ENCODE measurements at places on chromosomes 6 and 20.
A peak's percentile ranks its signal among the peaks of the same experiment; 100 is the strongest.

GRCh38 chr20:53202777-53203176, 230.6 kb downstream of the TSHZ2 start:
- DNase-seq = no peak

DNA sequence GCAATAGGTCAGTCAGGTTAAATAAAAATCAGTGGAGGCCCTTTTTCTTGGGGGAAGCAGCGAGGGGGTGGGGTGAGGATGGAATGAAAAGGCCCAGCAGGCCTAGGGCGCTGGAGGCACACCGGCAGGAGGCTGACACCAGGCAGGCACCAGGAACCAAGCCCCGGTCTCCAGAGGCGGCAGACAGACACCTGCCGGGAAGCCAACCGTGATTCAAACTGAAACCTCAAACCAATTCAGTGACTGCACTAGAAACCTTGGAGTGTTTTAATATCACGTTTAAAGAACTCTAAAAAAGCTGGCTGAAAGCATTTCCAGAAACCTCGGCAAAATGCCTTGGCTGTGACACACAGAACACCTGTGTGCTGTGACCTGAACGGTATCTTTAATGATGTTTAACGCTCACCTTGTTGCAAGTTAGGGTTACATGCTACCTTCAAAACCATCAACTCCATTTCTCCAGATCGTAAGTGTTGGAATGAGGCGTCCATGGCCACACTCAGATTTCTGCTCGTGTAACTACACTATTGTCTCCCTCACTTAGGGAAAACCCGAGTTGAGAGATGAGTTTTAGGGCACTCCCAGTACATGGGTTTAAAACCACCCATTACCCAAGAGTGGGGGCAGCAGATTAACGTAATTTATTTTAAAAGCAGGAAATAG, 27.2 kb downstream of the DIDO1 start:
- DNase-seq = no peak

- DNase-seq = no peak
Measured at GRCh38 chr20:4509825-4510522, 211.7 kb upstream of the PRND start.

- no peak for DNase-seq
Measured at GRCh38 chr6:110629153-110629552, 152.7 kb upstream of the SLC22A16 start.

- peak; percentile 49 for DNase-seq
Measured at GRCh38 chr6:138161338-138162110, at the start of gene ARFGEF3. TSS of gene ARFGEF3 (plus strand) at chr6:138161939. CDS start at chr6:138162087, 148 bp downstream.

DNA sequence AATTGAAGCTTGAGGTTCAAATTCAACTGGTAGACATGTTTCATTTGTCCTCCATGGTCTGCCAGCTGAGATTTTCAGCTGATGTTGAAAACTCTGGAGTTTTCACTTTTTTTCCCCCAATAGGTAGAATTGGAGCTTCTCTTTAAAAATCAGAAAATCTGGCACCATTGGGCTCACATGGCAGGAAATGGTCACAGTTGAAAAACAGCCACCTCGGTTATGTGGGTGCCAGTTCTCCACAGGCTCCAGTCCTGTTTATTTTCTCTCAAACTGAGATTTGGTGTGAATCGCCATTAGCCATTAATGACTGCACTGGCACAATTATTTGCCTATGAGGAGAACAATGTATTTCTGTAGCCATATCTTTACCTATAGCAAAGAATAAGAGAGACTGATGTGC, 171.4 kb upstream of the TFAP2D start:
- no peak for DNase-seq

GRCh38 chr6:87667032-87667431, 35.0 kb downstream of the AKIRIN2 start:
- DNase-seq = no peak

DNA sequence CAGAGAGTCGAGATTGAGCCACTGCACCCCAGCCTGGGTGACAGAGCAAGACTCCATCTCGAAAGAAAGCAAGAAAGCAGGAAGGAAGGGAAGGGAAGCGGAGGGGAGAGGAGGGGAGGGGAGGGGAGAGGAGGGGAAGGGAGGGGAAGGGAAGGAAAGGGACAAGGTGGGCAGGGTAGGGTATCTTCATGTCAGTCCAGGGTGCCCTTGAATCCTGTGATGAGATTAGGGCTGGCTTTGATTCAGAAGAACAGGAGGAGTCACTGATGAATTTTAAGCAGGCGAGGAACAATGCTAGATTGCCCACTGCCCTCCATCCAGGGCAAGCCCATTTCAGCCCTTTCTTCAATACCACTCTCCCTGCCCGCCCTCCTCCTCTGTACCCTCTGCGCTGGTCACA, 35.0 kb upstream of the EPB41L1 start:
- DNase-seq = no peak

DNA sequence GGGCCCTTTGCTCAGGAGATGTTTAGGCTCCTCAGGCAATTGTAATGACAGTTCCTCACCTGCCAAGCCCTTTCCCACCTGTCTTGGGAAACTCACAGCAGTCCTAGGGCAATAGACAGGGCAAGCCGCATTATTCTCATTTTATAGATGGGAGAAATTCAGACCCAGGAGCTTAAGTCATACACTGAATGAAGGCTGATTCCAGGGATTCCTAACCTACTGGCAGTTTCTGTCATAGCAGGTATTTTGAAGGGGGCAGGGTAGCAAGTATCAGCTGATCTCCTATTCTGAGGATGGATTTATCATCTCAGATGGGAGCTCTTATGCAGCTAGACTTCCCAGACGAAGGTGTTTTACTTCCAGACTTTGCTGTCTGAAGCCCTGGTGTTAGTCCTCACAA, 61.4 kb upstream of the MYL9 start:
- no peak for DNase-seq

GRCh38 chr6:142900227-142900971, 44.6 kb downstream of the HIVEP2 start:
- DNase-seq = peak; percentile 45

- no peak for DNase-seq
Measured at GRCh38 chr6:324729-325125, 32.4 kb downstream of the DUSP22 start.

GRCh38 chr6:169589293-169589692, 112.5 kb downstream of the WDR27 start:
- DNase-seq = no peak

GRCh38 chr6:28081486-28081751, 1.1 kb downstream of the ZNF165 start:
- no peak for DNase-seq

DNA sequence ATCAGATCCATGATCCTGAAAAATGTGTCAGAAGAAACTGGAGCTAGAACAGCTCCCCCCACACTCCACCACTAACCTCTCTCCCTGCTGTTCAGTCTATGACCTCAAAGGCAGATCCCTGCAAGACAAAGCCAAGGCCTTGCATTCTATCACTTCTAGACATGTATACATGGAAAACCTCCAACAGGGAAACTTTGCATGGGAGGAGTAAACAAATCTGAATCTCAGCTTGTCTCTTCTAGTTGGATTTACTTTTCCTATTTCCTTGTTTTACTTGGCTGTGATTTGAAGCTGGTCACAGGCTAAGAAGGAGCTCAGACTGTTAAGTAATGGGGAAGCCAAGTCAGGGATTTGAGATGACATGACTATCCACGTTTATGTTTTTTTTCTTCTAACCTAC, 456.8 kb upstream of the CHD6 start:
- no peak for DNase-seq

- DNase-seq = no peak
Measured at GRCh38 chr6:131724114-131724513, 13.3 kb upstream of the CTAGE9 start.
